ENCODE measurements at places on chromosomes 11 and 22.

GRCh38 chr11:10943968-10944367, 86.1 kb upstream of the ZBED5 start:
- DNase-seq: peak; percentile 18

GRCh38 chr22:24592058-24592850, 619 bp downstream of the LRRC75B start:
- DNase-seq: peak; percentile 17

GRCh38 chr11:200224-201003, 6.8 kb downstream of the BET1L start:
- no peak for DNase-seq

DNA sequence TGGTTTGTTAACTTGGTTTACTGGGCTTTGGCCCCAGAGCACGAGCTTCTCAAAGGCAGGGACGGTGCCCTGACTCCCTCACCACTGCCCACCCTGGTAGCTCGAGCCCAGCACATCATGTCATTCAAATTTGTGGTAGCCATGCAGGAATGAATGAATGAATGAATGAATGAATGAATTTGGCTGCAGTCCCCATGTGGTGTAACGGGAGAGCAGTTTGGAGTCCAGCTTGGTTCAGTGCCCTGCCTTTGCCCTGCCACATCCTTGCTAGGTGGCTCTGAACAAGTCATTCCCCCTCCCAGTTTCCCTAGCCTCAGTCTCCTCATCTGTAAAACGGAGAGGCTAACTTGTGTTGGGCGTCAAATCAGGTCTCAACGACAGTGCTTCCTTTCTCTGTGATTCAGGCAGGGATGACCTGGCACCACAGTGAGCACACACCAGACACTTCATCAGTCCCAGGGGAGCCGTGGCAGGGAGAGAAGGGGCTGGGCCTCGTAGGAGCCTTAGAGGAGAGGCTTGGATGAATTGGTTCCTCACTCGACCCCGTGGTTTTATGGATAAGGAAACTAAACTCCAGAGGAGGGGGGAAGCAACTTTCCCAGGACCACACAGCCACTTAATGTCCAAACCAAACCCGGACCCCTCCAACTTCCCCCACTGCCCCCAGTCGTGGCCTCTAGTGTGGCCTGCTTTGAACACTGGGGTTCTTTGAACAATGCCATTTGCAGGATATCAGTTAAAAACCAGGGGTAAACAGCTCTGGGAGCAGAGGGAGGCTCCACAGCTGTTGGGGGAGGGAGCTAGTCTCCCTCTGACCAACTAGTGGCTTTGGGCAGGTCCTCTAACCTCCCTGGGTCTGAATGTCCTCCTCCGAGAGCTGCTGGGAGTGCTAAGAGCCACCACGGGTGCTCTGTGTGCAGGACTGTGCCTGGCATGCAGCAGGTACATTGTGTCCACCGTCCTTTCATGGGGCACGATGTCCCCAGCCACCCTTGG, 86.2 kb downstream of the CACNA1I start:
- no peak for DNase-seq

DNA sequence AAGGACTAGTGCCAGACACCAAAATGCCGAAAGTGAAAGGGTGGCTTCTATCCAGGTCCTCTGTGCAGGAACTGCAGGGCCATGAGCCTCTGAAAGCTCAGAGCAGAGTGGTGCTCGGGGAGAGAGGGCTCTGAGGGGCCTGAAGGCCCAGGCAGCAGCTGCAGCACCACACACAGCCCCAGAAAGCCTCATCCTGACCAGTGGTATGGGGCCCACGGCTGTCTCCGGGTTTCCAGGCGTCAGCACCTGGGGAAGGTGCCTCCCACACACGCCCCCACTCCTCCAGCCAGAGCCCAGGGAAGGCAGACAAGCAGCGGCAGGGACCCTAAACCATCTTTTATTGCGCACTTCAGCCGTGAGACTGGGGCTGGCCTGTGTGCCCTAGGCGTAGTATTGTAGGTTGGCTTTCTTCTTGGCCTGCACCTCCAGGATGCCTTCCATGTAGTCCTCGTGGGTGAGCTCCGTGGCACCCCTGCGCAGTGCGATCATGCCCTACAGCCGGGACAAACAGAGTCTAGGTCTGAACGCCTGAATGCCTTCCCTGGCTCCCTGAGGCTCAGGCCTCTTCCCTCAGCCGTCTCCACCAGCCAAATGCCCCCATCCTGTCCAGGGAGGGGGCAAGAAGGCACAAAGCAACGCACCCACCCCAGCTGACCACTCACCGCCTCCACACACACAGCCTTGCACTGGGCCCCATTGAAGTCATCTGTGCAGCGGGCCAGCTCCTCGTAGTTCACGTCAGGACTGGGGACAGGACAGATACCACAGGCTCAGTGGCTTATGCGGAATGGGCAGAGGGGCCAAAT, 7.6 kb downstream of the PSMC3 start:
- DNase-seq: no peak

GRCh38 chr11:124923296-124923695, 4.2 kb downstream of the HEPN1 start:
- DNase-seq: no peak

- DNase-seq: no peak
Observed at GRCh38 chr11:6596239-6596877, 7.1 kb downstream of the RRP8 start.

- DNase-seq: no peak
Observed at GRCh38 chr11:68398995-68399851, 61.3 kb upstream of the PPP6R3 start.

DNA sequence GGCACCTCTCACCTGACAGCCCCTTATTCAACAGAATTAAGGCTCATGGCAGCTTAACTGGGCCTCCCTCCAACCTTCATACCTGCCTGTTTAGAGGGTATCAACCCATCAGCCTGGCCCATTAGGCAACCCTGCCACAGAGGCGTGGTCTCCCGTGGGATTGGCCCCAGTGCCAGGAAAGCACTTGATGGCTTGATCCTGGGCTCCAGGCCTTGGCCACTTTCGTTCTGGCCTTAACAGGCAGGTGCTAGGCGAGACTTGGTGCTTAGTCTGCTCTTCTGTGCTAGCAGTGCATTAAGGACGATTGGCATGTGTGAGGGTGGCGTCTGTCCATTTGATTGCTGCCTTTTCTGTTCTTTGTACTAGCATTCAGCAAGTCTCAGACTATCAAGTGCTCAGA, 75.2 kb downstream of the CABIN1 start:
- no peak for DNase-seq

DNA sequence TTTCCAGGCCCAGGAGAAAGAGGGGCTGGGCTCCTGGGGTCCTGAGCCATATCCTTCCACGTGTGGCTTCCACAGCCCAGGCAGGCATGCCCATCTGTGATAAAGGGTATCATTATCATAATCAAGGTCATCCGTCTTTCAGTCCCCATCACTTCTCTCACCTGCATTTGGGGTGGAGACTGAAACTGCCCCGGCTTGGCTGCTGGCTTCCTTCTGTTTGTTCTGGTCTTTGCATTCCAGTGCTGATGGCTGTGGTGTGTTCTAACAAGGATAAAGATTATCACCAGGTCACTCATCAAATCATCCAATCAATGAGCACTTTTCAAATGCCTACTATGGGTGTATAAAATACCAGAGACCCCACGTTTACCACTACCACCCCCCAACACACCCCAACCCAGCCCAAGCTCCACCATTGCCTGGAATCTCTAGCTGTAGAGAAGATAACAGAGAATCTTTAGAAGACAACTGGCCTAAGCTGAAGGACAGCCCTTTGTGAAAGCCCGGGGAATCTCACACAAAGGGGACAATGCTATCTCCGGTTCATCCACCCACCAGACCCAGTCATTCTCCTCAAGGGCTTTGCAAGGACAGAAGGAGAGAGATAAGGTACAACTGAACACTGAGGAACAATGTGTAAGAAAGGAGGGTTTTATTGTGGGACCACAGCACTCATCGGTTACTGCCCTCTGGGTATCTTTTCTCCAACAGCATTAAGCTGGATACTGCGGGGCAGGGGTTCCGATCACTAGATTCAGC, 54.9 kb downstream of the AHNAK start:
- no peak for DNase-seq

- no peak for DNase-seq
Observed at GRCh38 chr22:32836280-32837123, 35.0 kb downstream of the TIMP3 start.

GRCh38 chr22:41687901-41688364, 734 bp downstream of the SNU13 start:
- peak; percentile 24 for DNase-seq

GRCh38 chr11:103848686-103849085, 187.8 kb upstream of the DDI1 start:
- no peak for DNase-seq
